Progenitor cell of endocrine pancreas (in vitro differentiated cells): ENCODE measurements at places on chromosomes 3 and 15.

DNA sequence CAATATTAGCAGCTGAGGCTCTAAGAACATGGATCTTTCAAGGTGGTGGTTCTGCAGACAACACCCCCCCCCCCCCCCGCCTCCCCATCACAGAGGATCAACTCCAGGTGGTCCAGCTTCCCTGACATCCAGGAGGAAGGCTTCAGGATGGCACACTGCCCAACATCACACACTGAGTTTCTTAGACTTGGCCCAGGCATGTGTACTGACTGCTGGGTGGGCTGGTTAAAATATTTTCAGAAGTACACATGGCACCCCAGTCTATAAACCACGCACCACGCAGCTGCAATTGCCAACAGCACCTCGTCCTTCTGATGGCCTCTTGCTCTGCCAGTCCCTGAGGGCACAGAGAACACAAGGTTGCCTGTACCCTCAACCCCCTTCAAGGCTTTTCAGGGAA is 22.1 kb downstream of the SRPRB start:
- DNase-seq, result no peak

DNA sequence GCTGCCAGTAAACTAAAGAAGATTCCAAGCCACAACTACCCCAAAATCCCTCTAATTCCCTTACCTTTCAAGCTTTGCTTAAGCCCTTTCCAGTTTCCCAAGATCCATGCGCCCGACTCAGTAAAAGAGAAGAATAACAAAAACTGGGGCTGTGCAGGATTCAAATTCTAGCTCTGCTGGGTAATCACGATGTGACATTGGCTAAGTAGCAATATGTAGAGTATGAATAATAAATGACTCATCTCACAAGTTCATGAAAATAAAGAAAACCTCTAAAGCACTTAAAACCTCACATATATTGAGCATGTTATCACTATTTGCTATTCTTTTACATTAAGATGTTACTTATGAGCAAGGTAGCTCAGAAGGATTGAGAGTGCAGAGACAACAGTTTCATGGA is 522.2 kb upstream of the ZNF717 start:
- no peak for DNase-seq

GRCh38 chr3:161498259-161498921 is 1.8 kb downstream of the OTOL1 start:
- DNase-seq, result no peak

GRCh38 chr3:69697381-69697780 is 41.9 kb upstream of the MITF start:
- DNase-seq, result no peak

- peak; percentile 39 for DNase-seq
Measured at GRCh38 chr15:23035964-23036566, 3.3 kb downstream of the TUBGCP5 start.

GRCh38 chr3:188358787-188359493 is 205.0 kb downstream of the LPP start:
- DNase-seq, result no peak

GRCh38 chr3:102354818-102355515 is 79.8 kb upstream of the ZPLD1 start:
- DNase-seq, result no peak

DNA sequence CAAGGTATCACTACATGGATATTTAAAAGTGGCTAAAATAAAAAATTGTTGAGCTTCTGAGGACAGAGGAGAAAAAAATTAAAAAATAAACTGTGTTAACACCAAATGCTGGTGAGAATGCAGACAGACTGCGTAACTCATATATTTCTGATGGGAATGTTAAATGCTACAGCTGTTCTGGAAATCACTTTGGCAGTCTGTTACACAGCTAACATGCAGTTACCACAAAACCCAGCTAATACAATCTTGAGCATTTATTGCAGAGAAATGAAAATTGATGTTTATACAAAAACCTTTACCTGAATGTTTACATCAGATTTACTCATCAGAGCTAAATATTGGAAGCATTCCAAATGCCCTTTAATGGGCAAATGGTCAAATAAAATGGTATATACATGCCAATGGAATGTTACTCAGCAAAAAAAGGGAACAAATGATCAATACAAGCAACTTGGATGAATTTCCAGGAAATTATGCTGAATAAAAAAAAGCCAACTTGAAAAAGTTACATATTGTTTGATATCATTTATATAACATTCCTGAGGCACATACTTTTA is 24.6 kb downstream of the MNS1 start:
- DNase-seq, result no peak

- no peak for DNase-seq
Measured at GRCh38 chr3:2513986-2514385, 415.3 kb downstream of the CNTN4 start.

- no peak for DNase-seq
Measured at GRCh38 chr15:84810073-84810840, 6.9 kb upstream of the ALPK3 start.

DNA sequence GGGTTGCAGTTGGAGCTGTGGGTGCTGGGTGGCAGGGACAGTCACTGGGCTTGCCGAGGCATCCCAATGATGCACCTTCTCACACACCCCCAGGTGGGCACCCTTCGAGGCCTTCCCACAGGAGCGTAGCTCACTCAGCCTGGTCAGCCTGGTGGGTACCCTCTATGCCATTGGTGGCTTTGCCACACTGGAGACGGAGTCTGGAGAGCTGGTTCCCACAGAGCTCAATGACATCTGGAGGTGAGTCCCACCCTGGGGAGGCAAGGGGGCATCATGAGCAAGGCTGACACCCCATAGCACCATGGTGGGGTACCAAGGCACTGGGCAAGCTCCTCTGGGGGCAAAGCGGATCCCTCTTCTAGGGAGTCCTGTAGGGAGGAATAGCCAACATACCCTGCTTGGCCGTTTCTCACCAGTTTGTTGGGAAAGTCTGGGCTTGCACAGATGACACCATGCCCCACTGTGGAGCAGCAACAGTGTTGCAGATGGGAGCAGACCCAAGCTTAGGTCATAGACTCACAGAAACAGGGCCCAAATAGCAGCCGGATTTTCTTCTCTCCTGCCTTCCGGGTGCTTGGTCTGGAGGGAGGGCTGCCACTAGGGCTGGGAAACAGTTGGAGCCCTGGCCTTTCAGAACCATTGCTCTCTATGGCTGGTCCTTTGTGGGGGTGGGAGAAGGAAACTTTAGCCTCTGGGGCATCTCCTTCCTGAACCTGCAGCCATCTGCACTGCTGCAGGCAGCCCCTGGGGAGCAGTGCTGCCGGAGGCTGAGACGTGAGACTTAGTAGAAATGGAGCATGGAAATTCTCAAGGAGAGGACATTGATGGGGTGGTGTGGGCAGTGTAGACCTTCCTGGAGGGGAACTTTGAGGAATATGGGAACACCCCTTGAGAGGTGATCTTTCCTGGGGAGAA is 5.7 kb downstream of the KLHL40 start:
- DNase-seq, result no peak

- no peak for DNase-seq
Measured at GRCh38 chr15:31324186-31324585, 2.4 kb upstream of the KLF13 start.

- no peak for DNase-seq
Measured at GRCh38 chr3:44906997-44907396, 32.6 kb downstream of the TGM4 start.

- peak; percentile 54 for DNase-seq
Measured at GRCh38 chr3:129627350-129628168, 21.1 kb upstream of the PLXND1 start.

DNA sequence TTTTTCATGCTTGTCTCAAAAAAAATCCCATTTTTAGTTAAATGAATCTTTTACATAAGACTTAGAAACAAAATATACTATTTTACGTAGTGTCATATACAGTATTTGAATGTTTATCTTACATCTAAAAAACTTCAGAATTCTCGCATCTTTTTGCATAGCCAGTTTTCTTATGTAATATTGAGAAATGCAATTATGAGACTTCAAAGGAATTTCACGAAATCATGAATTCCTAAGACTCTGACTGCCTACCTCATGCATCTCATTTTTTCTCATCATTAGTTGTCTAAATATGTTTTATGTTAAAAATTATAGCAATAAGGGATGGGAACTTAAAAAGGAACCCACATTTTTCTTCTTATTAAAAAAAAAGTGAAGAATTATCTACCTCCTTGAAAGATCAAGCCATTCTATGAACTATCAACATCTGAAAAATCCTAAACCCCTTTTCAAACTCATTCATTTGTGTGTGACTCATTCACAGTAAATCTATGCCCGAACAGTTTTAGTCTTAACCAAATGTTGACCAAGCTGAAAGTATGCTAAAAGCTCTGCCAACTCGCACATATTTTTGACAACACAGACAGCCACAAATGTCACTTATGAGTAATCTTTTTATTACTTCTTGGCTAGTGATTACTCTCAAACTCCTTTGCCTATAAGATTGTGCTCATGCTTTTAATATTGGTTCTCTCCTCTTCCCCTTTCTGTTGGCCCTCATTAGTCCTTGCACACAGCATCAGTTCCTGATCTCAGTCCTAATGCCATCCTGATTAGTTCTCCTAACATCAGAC is 115.9 kb downstream of the DCLK3 start:
- DNase-seq, result no peak

GRCh38 chr3:177615015-177615414 is 417.7 kb upstream of the TBL1XR1 start:
- DNase-seq, result no peak
